ENCODE measurements at places on chromosomes 4 and X. TPM values are rescaled to one million over a fixed set of nuclear protein-coding genes. Genes with fewer than 3 reads are reported as not detected.

MAGEE1 gene
- total RNA-seq = 1.1 TPM

SPANXA1 gene
- not detected for total RNA-seq

DMD gene
- total RNA-seq = 8.9 TPM

XPNPEP2 gene
- total RNA-seq = not detected

DDX53 gene
- not detected for total RNA-seq

- DNase-seq = no peak
These were observed 25.6 kb upstream of the FRAS1 start for GRCh38 chr4:78031417-78031950.

DNA sequence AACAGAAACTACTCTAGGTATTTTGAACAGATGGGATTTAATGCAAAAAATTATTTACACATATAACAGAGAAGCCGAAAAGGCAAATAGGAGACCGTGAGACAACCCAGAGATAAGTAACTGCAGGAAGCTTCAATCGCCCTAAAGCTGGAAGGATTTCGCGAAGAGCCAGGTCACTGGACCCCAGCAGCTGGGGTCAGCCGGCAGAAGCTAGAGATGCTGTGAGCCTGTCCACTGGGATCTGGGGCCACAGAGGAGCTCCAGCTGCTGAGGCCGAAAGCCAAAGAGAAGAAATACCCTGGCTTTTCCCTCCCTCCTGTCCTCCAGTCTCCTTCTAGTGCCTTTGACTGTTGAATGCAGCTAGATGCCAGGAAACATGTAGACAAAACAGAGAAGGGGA is 192.8 kb upstream of the BCOR start:
- DNase-seq = no peak

GRCh38 chr4:21226637-21227538 is 526.6 kb downstream of the PACRGL start:
- no peak for DNase-seq

- DNase-seq = no peak
These were observed 96.2 kb upstream of the MXRA5 start for GRCh38 chrX:3442691-3443090.

DNA sequence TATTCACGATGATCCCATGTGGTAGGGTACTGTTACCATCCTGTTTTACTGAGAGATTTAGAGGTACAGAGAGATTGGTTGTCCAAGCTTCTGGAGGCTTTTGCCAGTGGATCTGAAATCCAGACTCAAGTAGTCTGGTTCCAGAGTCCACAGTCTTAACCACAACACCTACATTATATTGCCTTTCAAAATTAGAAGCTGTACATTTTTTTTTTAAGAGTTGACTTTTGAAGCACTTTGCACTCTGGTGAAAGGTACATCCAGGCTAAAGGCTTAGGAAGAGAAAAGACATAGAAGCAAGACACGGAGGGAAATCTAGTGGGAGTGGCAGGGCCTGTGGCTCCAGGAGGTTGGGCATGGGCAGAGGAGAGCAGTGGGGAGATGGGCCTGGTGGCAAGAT is 122.1 kb downstream of the AFF1 start:
- no peak for DNase-seq

- no peak for DNase-seq
These were observed 16.9 kb downstream of the PLAC1 start for GRCh38 chrX:134641346-134641745.

DNA sequence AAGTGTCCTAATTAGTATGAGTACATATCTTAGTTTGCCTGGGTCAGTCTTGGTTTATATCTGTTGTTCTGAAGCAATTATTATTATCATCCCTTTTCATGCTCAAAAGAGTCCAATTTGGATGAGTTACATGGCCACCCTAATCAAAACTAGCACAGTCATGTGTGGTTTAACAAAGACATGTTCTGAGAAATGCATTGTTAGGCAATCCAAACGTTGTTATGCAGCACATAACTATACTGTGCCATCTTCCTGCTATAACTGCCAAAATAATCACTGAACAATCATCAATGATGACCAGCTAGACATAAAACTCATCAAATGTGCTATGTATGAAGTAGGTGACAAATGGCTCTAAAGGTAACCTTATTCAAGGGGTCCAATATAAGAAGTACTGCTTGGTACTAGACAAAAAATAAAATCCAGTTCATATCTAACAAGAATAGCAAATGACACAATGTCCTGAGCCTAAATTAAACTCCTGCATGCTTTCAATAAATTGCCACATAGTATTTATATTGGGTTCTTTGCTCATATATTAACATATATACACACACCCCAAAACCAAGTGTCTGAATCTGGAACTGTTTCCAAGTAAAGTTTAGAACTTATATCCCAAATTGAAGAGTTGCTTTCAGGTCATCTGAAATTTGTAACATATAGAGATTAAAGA is 41.9 kb downstream of the CNOT6L start:
- no peak for DNase-seq

GRCh38 chrX:15143050-15143824 is 126.6 kb downstream of the ASB9 start:
- DNase-seq = peak; percentile 37

DNA sequence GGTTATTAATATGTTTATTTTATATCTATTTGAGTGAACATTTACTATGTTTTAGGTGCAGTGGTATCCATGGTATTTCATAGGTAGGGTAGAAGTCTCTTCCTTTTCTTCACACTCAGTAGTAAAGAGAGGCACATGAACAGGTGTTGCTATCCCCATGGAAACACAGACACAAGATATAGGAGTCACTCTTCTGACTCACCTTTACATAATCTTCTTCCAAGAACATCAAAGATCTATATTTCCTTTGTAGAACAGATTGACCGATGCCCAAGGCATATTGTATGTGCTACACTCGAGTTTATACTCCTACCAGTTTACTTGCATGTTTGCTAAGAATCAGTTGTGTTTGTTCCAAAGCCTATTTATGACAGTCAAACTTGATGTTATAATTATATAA is 1997.4 kb downstream of the C4orf33 start:
- no peak for DNase-seq

DNA sequence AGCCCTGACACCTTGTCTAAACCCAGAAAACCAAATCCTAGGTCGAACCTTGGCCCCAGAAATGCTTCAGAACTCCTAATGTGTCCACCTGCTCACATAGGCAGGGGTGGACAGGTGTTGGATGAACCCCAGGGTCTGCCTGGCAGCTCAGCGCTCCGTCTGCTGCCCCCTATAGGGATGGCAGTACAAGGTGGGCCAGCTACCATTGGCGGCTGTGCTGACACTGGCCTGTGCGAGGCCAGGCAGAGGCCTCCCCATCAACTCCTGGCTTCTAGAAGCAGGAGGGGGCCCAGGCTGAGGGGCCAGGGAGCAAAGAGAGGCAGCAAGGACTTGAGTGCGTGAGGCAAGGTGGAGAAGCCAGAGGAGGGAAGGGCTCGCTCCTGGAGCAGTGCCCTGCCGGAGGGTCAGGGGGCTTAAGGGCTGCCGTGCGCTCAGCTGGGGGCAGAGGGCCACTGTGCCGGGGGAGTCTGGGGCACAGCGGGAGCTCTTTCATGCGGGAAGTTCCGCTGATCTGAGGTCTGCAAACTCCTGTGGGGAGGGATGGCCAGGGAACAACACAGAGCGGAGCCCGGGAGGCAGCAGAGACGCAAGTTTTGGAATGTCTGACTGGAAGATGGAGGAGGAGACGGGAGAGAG is 20.6 kb downstream of the CCNQ start:
- DNase-seq = no peak

GRCh38 chr4:86927843-86928395 is 6.9 kb upstream of the AFF1 start:
- peak; percentile 70 for DNase-seq

DNA sequence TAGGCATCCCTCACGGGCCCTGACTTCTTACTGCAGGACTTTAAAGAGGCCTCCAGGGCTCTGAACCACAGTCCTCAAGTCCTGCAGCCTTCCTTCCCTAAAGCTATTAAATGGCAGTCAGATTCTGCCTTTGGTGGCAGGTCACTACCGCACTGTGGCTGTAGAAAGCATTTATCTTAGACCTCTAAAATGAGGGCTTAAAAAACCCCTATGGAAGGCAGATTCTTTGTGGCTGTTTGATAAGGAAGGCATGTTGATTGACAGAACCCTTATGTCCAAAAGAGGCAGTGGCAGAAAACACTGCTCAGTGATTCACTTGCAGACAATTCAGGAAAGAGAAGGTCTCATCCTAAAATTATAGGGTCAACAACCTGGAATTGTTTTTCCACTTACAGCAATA is 79.2 kb downstream of the FBXL5 start:
- no peak for DNase-seq

- DNase-seq = no peak
These were observed 354.3 kb downstream of the GPAT3 start for GRCh38 chr4:83890231-83890630.

- DNase-seq = no peak
These were observed 926.9 kb downstream of the FAT4 start for GRCh38 chr4:126241634-126242033.

DNA sequence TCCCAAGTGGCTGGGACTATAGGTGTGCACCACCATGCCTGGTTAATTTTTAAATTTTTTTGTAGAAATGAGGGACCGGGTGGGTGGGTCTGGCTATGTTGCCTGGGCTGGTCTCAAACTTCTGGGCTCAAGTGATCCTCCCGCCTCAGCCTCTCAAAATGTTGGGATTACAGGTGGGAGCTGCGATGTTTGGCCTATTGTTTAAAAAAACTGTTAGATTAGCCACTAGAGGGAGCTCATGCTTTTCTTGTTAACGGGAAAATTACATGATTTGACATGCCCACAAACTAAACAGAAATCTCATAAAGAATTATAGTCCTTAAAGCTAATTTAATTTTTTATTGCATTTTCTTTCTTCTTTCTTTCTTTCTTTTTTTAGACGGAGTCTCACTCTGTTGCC is 5.0 kb upstream of the SDAD1 start:
- DNase-seq = no peak

- no peak for DNase-seq
These were observed 90.0 kb downstream of the PSAPL1 start for GRCh38 chr4:7344636-7345155.

GRCh38 chr4:84218031-84218430 is 281.1 kb downstream of the NKX6-1 start:
- DNase-seq = no peak

GRCh38 chrX:66142351-66142750 is 21.7 kb upstream of the HEPH start:
- DNase-seq = no peak

DNA sequence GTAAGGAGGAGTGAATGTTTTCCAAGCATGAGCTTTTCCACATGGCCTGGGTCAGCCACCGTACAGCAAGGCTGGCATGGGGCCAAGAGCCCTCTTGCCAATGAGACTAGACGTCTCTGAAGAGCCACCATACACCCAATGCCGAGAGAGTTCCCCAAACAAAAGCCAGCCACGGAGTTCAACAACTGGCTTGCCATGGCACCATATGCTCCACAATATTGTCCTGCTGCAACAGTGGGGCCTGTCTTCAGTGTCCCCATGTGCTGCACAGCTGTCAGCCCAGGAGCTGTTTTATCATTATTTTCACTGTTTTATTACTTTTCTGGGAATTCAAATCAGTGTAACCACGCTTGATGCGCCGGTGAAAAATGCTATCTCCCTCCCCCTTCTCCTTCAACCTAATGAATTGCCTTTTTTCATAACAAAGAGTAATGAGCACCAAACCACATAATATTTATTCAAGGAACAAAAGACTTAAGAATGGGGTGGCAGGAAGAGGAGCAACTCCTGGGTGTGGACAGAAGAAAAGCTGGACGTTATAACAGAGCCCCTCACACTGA is 18.4 kb downstream of the MAML3 start:
- DNase-seq = peak; percentile 45

Data from SJSA1 (cell line).